ENCODE measurements at places on chromosomes 3 and 15. TPM values are rescaled to one million over a fixed set of nuclear protein-coding genes. Genes with fewer than 3 reads are reported as not detected.

- no peak for DNase-seq
Measured at GRCh38 chr15:43093026-43093425, 12.8 kb downstream of the UBR1 start.

DNA sequence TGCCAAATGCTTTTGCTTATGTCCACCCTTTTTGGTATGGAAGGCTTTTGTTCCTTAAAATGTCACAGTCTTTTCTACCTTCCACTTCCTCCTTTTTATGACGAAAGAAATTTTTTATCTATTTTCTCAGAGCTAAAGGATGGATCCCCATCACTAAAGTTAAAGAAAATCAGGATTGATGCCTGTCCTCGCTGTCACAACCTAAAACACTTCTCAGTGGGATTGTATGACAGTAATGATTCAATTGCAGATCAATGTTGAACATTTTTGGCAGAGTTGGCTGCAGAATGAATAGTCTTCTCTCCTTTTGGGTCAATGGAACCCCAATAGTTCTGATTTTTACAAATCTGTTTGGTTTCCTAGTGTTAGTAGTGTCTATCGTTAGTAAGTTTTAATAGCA lies 549.8 kb upstream of the ROBO2 start:
- DNase-seq: no peak

DNA sequence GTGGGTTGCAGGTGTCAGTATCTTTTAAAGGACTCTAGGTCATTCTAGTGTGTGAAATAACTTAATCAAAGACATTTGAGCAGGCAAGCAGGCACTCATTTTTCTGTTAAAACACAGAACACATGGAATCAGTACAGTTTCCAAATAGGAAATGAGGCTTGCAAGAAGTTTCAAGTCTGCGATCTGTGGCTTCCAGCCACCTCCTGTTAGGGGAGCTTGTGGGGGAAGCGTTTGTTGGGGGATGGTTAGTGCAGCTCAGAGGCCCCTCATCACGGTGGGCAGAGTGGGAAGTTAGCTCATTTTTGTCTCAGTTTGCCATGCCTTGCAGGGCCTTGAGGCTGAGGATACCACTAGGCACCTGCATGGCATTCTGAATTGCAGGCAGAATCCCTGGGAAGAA lies 59.9 kb downstream of the SLC6A11 start:
- no peak for DNase-seq

MESP2 gene
- not detected for total RNA-seq

FAM3D gene
- total RNA-seq: not detected

GNAT1 gene
- not detected for total RNA-seq

IMPG2 gene
- total RNA-seq: 0.58 TPM

ZMYND10 gene
- 4.9 TPM for total RNA-seq

NPAP1 gene
- 1.5 TPM for total RNA-seq

All from thyroid gland (tissue), 4 donors.